Activated CD4-positive, alpha-beta T cell treated with anti-CD3 and anti-CD28 coated beads, Interleukin-2, amount 50 U/mL, for 1 hour (primary cell): ENCODE measurements at places on chromosomes 2 and 18.

GRCh38 chr2:116915673-116916072 is 898.8 kb upstream of the DDX18 start:
- no peak for DNase-seq

DNA sequence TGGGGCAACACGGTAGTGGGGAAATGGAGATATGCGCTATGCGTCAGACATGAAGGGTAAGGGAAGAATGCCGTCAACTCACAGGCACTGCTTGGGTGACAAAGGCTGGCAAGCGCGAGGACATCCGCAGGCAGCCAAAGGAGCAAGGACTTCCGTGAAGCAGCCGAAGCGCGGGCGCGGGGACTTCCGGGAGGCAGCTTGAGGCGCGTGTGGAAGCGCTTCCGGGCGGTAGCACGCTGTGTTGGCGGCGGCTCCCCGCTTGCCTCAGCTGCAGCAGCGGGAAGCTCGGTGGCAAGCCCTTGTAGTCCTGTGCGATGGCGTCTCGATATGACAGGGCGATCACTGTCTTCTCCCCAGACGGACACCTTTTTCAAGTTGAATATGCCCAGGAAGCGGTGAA is at the start of gene PSMA8:
Gene PSMA8 (plus strand): TSS at position 218 of the 400 bp plus-strand sequence. CDS start 97 bp downstream, at position 315.
- DNase-seq = peak; percentile 43

DNA sequence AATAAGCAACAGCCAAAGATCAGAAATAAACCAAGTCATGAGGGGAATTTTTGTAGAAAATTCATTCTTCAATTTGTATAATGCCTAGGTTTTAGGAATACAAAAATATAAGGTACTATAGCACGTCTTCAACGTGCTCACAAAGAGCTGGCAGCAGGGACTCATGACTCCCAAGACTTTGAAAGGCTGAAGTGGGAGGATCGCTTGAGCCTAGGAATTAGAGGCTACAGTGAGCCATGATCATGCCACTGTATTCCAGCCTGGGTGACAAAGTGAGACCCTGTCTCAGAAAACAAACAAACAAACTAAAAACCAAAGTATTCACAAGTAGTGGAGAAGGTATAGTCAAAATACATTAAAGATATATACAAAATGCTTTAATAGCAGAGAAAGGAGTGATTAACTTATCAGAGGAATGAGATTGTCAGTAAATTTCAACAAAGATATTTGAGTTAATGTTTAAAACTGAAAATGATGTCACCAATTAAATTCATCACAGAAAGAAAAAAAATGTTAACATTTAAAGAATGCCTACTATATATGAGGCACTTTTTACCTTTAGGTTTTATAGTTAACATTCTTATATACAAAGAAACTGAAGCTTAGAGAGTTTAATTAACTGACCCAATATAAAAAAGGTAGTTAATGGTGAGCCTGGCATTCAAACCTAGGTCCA is 3.2 kb downstream of the WDR33 start:
- DNase-seq = no peak

DNA sequence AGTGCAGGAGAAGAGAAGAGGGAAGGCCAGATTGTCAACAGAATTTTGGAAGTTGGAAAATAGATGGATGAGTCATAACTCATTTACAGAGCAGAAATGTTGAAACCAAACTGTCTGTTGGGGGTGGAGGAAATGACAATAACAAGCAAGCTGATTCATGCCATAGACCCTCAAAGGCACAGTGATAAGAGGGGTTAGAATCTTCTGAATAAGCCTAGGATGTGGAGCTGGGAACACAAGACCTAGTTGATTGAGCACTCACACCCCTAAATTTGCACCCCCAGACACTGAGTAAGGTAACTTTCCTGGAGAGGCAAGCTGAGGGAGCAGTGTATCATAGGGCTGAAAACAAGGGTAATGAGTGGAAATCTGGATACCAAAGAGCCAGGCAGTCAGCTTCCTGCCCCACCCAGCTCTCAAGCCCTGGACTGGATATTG is 141.4 kb downstream of the SCG2 start:
- DNase-seq = no peak

GRCh38 chr2:41933585-41934320 is 114.1 kb upstream of the PKDCC start:
- no peak for DNase-seq

- no peak for DNase-seq
These were observed 73.8 kb upstream of the ITM2C start for GRCh38 chr2:230790981-230791380.

GRCh38 chr18:60295674-60296073 is 76.9 kb downstream of the MC4R start:
- DNase-seq = no peak

- no peak for DNase-seq
These were observed 261.6 kb downstream of the ASXL3 start for GRCh38 chr18:33839452-33840211.

- DNase-seq = no peak
These were observed 5.7 kb upstream of the MBP start for GRCh38 chr18:77138270-77138669.

DNA sequence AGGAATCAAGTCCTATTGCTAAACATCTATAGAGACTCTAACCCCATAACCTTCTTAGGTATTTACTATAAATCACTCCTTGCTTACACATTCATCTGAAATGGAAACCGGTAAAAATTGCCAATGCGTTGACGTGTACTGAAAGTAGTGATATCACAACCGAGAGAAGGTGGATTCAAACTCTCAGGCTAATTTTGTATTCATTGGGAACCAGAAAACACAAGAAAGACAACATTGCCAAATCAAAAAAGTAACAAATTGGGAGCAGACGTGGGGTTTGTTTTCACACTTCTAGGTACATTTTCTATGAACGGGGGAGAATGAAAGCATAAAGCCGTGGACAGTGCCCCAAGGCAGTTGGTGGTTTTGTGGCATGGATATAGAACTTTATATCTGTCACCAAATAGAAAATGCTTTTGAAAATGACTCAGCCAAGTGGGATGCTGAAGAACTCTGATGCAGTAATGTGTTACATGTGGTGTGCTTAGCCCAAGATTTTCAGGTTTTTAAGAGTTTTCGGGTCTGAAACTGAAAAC is 155.1 kb upstream of the RASGRP3 start:
- DNase-seq = no peak

DNA sequence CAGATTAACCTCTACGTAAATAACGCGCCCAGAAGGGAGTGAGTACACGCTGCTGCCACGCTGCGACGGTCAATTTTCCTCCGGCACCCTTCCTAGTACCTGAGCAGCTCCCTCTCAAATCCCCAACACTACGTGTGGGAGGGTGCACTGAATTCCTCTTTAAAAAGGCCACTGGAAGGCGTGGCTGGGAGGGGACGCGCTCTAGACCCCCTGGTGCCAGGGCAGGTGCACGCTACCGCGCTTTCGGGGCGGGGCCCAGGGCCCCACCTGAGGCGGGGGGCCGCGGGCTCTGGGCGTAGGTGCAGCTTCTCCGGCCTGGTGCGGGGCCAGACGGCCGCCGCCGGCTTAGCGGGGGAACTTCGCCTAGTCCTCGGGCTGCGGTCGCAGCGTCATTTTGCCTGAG is 668 bp upstream of the ANKRD12 start:
- no peak for DNase-seq

- no peak for DNase-seq
These were observed 56.9 kb downstream of the E2F6 start for GRCh38 chr2:11408959-11409571.

GRCh38 chr2:15532996-15533395 is 28.1 kb downstream of the NBAS start:
- DNase-seq = no peak

GRCh38 chr18:3584897-3585460 is 135.0 kb downstream of the TGIF1 start:
- no peak for DNase-seq

DNA sequence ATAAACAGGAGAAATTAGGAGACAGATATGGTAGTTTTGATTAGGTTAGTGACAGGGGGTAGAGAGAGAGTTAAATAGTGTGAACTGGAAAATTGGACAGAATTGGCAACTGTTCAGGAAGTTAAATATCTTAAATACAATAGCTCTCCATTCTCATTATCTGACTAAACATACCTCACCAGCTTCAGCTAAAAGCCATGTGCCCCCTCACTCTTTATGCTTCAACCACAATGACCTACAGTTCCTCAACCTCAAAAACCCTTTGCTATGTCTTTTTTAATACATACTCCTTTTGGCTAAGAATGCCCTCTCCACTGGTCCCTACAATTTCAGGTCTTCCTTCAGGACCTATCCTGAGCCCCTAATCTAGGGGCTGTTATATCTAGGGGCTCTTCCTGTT is 740.2 kb upstream of the ZEB2 start:
- no peak for DNase-seq

GRCh38 chr2:179842498-179843153 is 18.8 kb downstream of the ZNF385B start:
- DNase-seq = no peak

- DNase-seq = no peak
These were observed 121.9 kb downstream of the NDUFA10 start for GRCh38 chr2:239903210-239903609.

- no peak for DNase-seq
These were observed 12.8 kb downstream of the PXDN start for GRCh38 chr2:1731447-1731962.

- DNase-seq = no peak
These were observed 227.2 kb upstream of the KLHL29 start for GRCh38 chr2:23157812-23158211.

DNA sequence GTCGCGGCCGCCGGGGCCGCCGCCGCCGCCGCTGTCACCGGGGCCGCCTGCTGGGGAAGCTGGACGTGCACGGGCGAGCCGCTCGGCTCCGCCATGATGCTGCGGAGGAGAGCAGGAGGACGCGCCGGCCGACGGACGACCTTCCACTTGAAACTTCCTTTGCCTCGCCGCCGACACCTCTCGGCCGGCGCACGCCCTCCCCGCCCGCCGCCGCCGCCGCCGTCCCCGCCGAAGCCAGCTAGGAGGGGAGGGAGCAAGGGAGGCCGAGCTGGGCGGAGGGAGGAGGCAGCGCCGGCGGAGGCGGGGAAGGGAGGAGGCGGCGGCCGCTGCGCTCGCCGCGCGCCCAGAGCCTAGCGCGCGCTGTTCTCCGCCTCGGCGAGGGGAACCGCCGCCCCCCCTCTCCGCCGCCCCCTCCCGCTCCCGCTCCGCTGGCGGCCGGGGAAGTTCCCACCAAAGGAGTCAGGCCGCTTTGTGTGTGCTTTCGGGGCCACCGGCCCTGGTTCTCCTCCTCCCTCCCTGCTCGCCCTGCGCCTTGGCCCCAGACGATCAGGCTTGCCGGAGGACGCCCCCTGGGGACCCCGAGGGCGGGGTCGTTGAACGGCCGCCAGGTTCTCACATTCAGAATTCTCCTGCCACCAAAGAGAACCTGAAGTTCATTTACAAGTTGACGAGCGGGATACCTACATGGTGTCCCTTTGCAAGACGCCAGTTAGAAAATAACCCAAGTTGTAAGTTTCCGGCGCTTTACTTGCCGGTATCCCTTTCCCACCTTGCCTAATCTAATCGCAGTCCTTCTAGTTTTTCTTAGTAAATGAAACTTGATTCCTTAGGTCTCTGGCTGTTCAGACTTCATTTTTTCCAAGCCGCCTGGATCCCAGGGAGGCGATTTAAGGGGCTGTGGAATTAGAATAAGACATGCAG is at the start of gene STK39:
Gene STK39 (minus strand): TSS at position 255 of the 921 bp plus-strand sequence. CDS start 160 bp downstream, at position 95.
- DNase-seq = peak; percentile 71

GRCh38 chr18:13372531-13372951 is 154.0 kb downstream of the LDLRAD4 start:
- DNase-seq = no peak

DNA sequence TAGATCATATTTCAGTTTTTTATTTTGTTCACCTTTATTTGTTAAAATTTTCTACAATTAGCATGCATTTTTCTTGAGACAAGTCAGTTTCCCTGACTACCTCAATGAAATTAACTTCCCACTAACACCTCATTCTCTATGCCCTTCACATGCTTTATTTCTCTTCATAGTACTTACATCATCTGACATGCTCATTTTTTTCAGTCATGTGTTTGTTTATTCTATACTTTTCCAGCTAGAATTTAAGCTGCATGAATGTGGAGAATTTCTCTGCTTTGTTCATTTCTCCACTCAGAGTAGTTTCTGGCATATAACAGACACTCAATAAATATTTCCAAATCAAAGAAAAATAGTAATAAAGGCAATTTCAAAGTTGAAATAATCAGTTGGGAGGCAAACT is 78.9 kb upstream of the SCN7A start:
- DNase-seq = no peak

DNA sequence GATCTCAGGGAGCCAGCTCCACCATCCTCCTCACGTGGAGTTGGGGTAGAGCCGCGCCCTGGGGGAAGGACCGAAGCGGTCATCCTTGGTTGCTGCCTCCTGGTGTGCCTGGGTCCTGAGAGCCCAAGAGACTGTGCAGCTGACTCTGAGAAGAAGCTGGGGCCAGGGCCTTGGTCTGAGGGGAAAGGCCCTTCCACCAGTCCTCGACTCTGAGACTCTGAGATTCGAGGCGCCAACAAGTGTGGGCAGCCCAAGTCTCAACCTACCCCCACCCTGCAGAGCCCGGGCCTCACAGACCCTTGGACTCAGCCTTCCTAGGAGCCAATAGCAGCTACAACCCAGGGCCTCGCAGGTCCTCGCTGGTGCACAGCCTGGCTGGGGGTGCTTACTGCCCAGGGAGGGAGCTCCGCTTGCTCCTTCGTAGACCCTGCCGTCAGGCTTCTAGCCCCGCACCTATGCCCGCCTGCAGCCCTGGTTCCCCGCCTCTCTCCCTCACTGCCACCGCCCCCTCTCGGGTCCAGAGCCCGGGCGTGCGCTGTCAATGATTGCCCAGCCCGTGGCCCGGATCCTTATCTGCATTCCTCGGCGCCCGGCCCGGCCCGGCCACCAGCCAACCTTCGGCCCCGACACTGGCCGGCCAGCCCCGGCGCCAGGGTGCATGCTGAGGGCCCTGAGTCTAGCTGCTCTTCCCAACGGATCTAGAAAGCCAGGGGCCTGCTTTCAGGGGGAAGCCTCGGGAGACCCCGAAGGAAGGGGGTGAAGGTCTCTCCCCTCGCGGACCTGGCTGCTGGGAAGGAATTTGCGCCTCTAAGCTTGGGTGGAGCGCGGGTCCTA is 2.0 kb downstream of the IHH start:
- no peak for DNase-seq

- DNase-seq = no peak
These were observed 44.7 kb downstream of the PSD4 start for GRCh38 chr2:113218283-113219091.

- no peak for DNase-seq
These were observed 5.8 kb downstream of the KLHL30 start for GRCh38 chr2:238144262-238144661.

DNA sequence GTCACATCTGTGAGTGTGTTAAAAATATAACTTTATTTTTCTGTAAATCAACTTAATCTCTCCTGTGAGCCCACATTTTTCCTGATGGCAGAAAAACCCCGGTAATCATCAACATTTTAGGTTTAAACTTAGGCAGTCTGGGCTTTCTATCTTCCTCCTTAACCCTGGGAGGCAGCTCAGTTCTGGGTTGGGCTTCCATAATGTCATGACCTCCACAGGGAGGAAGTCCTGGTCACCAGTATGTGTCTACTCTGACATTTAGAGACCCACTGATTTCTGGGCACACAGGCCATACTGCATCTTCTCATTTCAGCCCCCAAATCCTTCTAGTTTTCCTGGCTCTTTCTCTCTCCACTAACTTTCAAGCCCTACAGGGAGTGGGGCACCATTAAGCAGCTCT is 181.2 kb downstream of the DYSF start:
- DNase-seq = no peak

- DNase-seq = no peak
These were observed 10.9 kb downstream of the TBC1D8 start for GRCh38 chr2:101140237-101140636.
